Activated CD8-positive, alpha-beta T cell treated with anti-CD3 and anti-CD28 coated beads for 36 hours (primary cell): ENCODE measurements at places on chromosomes 6 and 20. TPM values are rescaled to one million over a fixed set of nuclear protein-coding genes. Genes with fewer than 3 reads are reported as not detected.

Gene BPI
- total RNA-seq: not detected

Gene RAB32
- 0.36 TPM for total RNA-seq

- no peak for DNase-seq
Observed at GRCh38 chr20:53655625-53656292, 62.1 kb upstream of the ZNF217 start.

Gene MCHR2
- total RNA-seq: not detected

DNA sequence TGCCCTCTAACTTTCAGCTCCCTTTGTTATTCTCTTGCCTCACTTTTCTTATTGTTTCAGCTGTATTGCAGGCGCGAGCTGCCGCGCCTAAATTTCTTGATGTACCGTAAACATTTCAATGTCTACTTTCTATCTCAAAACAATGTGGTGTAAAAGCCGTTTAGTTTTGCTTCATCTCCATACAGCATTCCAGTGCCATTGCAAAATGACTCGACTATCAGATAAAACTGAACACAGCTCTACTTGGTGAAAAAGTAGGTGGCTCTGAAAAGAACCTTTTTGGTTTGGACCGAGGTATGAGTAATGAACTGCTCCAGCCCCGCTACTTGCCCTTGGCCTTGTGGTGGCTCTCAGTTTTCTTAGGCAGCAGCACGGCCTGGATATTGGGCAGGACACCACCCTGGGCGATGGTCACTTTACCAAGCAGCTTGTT lies 74.6 kb downstream of the OR2B2 start:
- DNase-seq: no peak

- DNase-seq: no peak
Observed at GRCh38 chr20:47343007-47343472, 13.5 kb downstream of the ZMYND8 start.

Gene RBPJL
- total RNA-seq: not detected

DNA sequence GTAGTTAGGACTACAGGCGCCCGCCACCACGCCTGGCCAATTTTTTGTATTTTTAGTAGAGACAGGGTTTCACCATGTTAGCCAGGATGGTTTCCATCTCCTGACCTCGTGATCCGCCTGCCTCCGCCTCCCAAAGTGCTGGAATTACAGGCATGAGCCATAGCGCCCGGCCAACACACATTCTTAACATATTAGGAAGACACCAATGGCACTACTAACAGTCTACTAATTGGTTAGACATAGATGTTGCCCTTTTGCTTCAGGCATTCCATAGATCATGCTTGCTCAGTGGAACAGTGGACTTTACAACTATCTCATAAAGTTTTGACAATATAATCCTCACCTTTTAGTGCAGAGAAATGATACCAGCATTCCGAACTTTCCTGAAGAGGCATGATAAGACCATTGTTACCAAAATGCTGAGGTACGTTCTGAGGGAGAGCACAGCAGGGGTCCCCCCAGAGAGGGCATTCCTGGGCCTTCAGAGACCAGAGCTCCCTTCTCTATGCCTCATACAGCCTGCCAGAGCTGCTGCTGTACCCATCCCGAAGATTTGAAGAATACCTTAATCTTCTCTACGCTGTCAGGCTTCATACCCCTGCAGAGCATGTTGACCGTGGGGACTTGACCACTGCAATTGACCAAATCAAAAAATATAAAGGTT lies 89.4 kb downstream of the ECT2L start:
- no peak for DNase-seq
